ENCODE measurements at places on chromosomes 12 and 14.

GRCh38 chr14:91021991-91022621 lies 38.3 kb downstream of the RPS6KA5 start:
- DNase-seq = no peak

DNA sequence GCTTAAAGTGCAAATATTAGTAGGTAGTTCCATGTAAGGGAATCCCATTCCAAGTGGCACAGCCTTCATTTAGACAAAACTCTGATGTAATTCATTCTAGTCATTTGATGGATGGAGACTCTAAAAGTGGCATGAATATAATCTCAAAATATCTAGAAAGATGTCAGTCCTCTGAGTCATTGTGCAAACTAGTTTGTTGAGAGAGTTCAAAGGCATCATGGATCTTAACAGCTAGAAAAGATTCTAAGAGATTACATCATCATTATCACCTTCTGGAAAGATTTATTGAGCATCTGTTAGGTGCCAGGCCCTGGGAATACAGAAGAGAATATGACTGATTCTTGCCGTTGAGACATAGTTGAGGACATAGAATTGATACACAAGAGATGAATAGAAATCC lies 30.7 kb downstream of the CRADD start:
- no peak for DNase-seq

- no peak for DNase-seq
Observed at GRCh38 chr14:36313898-36314297, 6.5 kb downstream of the MBIP start.

DNA sequence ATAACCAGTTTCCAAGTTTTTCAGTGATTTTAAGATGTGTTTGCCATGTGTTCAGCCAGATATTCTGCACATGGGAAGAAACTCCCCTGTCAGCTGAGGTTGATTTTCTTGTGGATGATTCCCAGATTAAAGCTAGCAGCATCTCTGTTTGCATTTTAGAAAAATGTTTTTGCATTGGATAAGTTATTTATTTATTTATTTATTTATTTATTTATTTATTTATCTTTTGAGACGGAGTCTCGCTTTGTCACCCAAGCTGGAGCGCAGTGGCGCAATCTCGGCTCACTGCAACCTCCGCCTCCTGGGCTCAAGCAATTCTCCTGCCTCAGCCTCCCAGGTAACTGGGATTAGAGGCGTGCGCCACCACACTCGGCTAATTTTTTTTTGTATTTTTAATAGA lies 2.8 kb downstream of the ACOT4 start:
- DNase-seq = no peak

GRCh38 chr12:52581066-52581465 lies 7.4 kb upstream of the KRT74 start:
- no peak for DNase-seq
